Nucleus accumbens (tissue), 56 donors: ENCODE measurements at places on chromosomes 12 and 14.

DNA sequence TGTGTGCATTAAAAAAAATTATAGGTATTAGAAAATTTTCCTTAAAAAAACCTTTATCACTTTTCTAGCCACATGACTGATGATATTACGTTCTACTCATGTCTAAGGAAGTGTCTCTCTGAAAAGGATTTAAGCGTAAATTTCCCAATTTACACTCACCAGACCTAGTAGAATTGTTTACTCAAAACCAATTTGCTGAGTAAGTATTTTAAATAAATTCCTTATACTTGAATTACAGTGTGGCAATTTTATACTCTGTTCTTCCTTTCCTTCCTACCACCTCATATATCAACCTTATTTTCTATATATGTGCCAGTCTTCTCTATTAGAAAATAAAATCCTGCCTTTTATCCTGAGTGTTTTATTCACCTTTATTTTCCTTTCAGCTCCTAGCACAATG is 1035.1 kb downstream of the TRHDE start:
- DNase-seq, result no peak

GRCh38 chr12:13252616-13253015 is 56.1 kb downstream of the EMP1 start:
- DNase-seq, result no peak

DNA sequence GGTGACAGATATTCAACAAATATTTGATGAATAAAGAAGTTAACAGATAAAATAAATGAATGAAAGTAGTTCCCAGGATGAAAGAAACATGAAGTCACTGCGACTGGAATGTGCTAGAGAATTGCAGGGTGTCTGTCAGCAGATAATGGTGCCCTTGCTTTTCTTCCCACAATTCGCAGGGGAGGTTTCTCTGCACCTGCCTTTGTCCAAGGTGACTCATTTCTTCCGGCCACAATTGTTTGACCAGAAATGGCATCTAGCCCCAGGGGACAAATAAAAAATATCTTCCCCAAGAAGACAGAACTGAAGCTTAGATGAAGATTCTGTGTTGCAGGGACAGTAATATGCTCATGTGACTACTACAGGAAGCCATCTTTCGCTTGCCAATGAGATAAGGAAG is 316.1 kb upstream of the TBX3 start:
- DNase-seq, result no peak

- no peak for DNase-seq
These were observed 52.1 kb downstream of the ANKRD9 start for GRCh38 chr14:102457509-102457908.

DNA sequence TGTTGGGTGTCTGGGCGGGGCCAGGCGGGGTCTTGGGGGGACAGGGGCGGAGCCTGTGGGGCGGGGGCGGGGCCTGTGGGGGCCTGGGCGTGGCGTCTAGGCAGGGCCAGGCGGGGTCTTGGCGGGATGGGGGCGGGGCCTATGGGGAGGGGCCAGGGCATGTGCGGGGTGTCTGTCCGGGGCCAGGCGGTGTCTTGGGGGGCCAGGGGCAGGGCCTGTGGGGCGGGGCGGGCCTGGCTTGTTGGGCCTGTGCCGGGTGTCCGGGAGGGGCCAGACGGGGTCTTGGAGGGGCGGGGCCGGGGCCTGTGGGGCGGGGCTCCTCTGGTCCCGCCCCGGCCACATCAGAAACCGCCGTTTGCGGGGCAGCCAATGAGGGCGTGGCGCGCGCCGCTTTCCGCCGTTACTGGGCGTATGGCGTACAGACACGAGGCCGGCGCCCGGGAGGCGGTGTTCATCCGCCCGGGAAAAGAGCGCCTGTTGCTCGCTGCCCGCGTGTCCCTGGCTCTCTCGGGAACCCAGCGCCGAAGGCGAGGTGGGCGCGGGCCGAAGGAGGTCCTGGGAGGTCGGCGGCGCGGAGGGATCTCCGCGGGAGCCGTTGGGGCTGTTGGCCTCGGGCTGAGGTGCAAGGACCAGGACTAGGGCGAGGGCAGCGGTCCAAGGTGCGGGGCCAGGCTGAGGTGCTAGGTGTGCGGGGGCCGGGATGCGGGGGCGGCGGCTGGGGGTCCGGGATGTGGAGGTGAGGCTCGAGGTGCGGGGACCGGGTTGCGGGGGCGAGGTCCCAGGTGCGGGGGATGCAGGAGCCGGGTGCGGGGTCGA is at the start of gene PIWIL1:
Gene PIWIL1 (plus strand): TSS at position 400 of the 816 bp plus-strand sequence. CDS start 4,705 bp downstream, outside the sequence.
- DNase-seq, result no peak

DNA sequence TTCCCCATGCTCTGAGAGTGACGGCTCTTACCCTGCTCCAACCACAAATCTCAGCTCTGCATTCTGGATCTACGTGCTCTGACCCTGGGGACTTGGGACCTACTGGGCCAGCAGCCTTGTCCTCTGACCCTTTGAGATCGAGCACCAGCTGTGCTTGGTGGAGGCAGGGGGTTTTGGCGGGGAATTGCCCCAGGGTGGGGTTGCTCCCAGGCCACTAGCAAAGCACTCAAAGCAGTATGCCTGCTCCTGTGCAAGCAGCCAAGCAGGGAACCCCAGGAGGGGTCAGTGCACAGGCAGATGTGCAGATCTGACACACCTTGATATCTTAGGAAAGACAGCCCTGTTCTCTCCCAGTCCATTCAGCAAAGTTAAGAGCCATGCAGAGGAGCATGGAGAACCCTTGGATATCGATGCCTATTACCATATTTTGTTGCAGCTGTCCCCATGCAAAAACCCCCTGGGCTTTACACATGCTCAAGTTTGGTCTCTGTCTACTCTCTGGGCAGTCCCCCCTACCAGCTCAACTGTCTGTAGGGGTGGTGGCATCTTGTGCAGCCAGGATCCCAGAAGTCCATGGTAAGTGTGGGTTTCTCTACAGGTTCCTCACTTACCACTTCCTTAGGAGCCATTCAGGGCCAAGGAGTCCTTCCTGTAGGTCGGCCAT is 319.0 kb downstream of the TMTC2 start:
- no peak for DNase-seq

DNA sequence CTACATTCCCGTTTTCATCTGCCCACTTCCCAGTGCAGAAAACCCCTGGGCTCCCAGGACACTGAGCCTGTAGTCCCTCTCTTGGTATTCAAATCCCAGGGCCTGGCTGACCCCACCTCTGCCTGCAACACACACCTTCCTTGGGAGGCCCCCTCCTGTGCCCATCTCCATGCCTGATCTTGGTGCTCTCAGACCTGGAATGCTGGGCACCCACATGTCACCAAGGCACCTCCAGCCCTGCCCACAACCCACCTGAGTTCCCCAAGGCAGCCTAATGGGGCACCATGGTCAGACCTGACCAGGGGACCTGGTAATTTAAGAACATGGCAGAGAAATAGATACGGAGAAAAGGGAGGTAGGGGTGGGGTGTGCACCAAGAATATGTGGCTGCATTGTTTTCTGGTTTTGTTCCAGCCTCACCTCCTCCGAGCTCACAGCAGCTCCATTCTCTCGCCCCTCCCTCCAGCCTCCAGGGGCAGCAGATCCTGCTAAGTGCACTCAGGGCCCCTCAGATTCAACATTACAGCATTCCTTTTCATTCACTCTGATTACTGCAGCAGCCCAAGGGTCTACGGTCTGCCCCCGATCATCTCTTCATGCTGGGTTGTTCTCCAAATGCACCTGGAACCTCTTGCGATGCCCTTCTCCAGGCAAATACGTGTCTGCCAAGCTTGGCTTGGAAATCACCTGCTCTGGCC is 9.2 kb upstream of the HSP90AA1 start:
- no peak for DNase-seq

DNA sequence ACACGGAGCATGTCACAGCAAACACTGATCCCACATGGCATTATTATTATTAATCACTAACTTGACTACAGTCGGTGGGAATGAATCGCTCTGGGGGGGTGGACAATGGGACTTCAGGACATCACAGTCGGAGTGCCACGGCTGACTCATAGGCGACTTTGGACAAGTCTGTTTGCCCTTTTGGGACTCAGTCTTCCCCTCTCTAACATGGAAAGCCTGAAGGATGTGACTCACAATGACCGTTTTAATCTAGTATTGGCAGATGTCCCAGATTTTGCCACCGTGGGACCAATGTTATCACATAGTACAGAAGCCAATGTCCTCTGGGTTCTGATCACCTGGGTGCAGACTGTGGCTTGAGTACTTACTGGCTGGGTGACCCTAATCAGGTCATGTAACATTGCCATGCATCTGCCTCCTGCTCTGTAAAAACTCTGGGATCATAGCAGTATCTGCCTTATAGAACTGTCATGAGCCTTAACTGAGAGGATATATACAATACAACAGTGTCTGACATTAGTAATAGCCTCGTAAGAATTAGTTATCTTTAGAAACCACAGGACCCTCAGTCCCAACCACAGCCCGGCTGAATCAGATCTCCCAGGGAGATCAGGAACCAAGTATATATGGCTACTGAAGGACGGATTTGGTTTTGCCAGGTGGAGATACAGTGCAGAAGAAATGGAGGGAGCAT is 362.6 kb downstream of the BCL11B start:
- DNase-seq, result no peak

- no peak for DNase-seq
These were observed 243.0 kb downstream of the TTC8 start for GRCh38 chr14:89067293-89067972.

GRCh38 chr14:35301735-35302528 is 9.8 kb downstream of the PSMA6 start:
- DNase-seq, result no peak

DNA sequence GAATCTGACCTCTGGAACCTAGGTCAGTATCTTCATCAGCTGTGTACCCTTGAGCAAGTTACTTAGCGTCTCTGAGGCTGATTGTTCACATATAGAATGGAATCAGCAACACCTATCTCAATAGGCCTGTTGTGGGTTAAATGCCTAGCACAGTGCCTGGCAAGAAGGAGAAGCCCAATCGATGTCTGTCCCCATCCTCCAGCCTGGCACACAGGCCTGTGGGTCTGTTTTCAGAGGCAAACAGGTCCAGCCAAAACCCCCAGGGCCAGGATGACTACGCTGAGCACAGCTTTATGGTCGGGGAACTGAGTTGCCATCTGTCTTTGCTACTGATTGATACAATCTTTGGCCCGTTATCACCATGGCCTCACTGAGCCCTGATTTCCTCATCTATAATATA is 89.2 kb downstream of the NUAK1 start:
- DNase-seq, result no peak

DNA sequence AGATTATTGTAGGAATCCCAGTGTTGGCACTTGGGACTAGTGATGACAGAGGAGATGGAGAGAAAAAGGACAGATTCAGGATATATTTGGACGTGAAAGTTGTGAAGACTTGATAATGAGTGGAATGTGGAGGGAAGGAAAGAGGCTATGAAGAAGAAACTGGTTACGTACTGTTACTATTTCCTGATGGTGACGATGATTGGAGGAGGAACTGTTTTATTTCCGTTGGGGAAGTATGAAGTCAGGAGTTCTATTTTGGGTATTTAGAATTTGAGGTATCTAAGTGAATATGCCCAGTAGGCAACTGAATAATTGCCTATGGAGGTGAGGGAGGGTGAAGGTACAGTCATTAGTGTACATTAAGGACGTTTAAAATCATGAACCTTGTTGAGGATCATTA is 207.2 kb downstream of the TMTC2 start:
- DNase-seq, result no peak

- no peak for DNase-seq
These were observed 19.3 kb downstream of the CYP46A1 start for GRCh38 chr14:99703381-99703780.

- no peak for DNase-seq
These were observed 5.5 kb upstream of the GPR68 start for GRCh38 chr14:91249841-91250616.

GRCh38 chr12:53332744-53333143 is 3.4 kb downstream of the SP7 start:
- DNase-seq, result no peak

DNA sequence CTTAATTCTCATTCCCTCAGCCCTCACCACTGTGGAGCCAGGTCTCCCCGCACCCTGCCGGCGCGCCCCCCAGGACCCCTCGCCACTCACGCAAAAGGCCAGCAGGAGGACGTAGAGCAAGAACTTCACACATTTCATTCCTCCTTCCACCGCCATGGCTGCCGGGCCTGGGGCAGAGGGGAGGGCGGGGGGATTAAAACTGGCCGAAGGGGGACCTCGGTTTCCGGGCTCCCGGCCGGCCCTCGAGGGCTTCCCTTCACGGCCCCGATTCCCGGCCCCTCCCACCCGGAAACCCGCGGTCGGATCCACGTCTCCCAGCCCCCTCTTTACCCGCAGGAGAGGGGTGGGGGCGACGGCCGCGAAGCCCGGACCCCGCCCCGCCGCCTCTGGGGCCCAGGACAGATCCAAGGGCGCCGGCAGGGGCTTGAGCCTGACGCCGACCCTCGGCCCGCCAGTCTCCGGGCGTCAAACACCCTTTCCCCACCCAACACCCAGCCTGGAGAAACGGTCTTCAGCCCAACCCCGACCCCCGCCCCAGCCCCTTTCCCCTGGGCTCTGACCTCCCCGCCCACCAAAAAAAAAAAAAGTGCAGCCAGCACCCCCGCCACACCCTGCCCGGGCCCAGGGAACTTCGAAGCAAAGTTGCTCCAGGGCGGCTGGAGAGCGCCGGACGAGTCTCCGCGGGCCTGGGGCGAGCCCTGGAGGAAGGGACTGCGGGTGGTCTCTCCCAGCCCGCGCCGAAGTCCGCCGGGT is 447 bp downstream of the CD63 start:
- DNase-seq, result peak; percentile 69

DNA sequence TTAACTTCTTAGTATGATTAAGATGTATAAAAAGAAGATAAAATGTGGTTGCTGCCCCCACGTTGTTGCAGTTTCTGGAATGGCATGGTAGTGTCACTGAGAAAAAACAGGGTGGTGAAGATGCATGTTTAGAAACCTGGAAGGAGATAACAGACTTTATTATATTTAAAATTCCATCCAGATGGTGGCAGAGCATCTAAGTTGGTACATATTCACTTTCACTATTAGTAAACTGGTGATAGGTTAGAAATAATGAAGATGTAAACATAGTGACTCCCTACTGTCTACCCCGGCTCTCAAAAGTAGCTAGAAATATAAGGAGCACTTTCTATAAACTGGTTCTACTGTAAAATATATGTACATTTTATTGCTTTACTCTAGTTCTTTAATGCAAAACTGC is 279.3 kb downstream of the NPAS3 start:
- no peak for DNase-seq

DNA sequence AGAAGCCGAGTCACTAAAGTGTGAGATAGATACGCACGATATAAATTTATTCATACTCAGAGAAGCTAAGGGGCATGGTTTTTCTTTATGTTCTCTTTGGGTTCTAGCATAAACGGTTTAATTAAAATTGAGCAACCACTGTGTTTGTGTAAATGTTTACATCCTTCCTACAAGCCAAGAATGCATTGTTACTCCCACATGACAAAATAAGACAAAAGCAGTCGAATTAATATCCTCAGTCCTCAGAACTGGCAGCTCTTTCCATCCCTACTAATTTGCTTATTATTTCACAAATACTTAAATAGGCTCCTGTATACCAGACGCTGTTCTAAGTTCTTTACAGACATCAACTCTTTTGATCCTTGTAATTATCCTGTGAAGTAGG is 32.0 kb downstream of the SSPN start:
- DNase-seq, result no peak

GRCh38 chr12:84058136-84058535 is 854.5 kb downstream of the SLC6A15 start:
- DNase-seq, result no peak
